Activated CD8-positive, alpha-beta T cell treated with anti-CD3 and anti-CD28 coated beads for 36 hours (primary cell): ENCODE measurements at places on chromosomes 7 and 10. TPM values are rescaled to one million over a fixed set of nuclear protein-coding genes. Genes with fewer than 3 reads are reported as not detected.
A peak's percentile ranks its signal among the peaks of the same experiment; 100 is the strongest.

DNA sequence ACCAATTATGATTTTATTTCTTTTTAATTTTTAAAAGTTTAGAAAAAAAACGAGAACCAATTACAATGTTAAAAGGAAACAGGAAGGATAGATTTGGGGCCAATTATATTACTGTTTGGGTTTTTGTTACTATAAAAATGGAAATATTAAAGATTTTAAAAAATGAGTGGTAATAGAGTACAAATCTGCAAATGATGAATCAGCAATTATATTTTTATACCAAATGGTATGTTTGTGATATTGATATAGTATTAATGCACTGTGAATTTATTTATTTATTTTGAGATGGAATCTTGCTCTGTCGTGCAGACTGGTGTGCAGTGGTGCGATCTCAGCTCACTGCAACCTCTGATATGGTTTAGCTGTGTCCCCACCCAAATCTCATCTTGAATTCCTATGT, 11.5 kb upstream of the GARIN1A start:
- no peaks in the 10 kb centered on the region for H3K4me1 ChIP-seq
- no peak for DNase-seq
- peaks cover 15% of the 10 kb centered on the region for H3K36me3 ChIP-seq

JAKMIP3 gene
- total RNA-seq: 0.31 TPM

DNA sequence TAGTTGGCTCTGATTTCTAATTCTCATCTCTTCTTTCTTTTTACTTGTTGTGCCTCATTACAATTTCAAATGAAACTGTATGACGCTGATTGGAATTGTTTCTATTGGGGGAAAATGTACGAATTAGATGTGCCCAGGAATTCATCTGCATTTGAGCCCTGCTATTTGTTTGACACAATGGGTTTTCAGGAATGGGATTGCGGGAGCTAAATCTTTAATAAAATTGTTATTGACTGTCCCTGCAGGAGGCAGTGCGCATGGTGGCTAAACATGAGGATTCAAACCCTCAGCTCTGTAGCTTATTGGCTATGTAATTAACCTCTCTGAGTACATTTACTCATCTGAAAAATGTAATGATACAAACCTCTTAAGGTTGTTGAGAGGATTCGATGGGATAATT, 181.6 kb downstream of the NXPH1 start:
- H3K27me3 ChIP-seq: no peaks in the 10 kb centered on the region
- no peak overlapping the region for H3K4me3 ChIP-seq
- H3K27ac ChIP-seq: no peak overlapping the region
- no peak for DNase-seq

- no peak overlapping the region for H3K4me3 ChIP-seq
- H3K4me1 ChIP-seq: no peaks in the 10 kb centered on the region
- H3K27ac ChIP-seq: no peak overlapping the region
- DNase-seq: no peak
- H3K36me3 ChIP-seq: no peaks in the 10 kb centered on the region
Measured at GRCh38 chr10:62473241-62473640, 99.1 kb downstream of the ZNF365 start.

NXPH1 gene
- not detected for total RNA-seq

ICA1 gene
- 1.3 TPM for total RNA-seq

ABCB4 gene
- not detected for total RNA-seq

TMEM236 gene
- total RNA-seq: 0.11 TPM

CPVL gene
- not detected for total RNA-seq

- H3K4me1 ChIP-seq: no peaks in the 10 kb centered on the region
- H3K27ac ChIP-seq: no peak overlapping the region
- no peak for DNase-seq
- no peaks in the 10 kb centered on the region for H3K27me3 ChIP-seq
- peaks cover 2% of the 10 kb centered on the region for H3K36me3 ChIP-seq
- no peak overlapping the region for H3K4me3 ChIP-seq
Measured at GRCh38 chr10:99693933-99694583, 34.7 kb downstream of the ENTPD7 start.

GRCh38 chr7:55517191-55517633, 55.1 kb downstream of the VOPP1 start:
- H3K27me3 ChIP-seq: no peaks in the 10 kb centered on the region
- peak; percentile 72 for DNase-seq
- H3K4me1 ChIP-seq: peaks cover 27% of the 10 kb centered on the region
- peaks cover 20% of the 10 kb centered on the region for H3K36me3 ChIP-seq

PURB gene
- total RNA-seq: 21.0 TPM

GRCh38 chr10:104309980-104310978, 28.0 kb downstream of the ITPRIP start:
- H3K36me3 ChIP-seq: peaks cover 37% of the 10 kb centered on the region
- H3K4me1 ChIP-seq: peaks cover 50% of the 10 kb centered on the region
- no peak overlapping the region for H3K27ac ChIP-seq
- no peak for DNase-seq

DNA sequence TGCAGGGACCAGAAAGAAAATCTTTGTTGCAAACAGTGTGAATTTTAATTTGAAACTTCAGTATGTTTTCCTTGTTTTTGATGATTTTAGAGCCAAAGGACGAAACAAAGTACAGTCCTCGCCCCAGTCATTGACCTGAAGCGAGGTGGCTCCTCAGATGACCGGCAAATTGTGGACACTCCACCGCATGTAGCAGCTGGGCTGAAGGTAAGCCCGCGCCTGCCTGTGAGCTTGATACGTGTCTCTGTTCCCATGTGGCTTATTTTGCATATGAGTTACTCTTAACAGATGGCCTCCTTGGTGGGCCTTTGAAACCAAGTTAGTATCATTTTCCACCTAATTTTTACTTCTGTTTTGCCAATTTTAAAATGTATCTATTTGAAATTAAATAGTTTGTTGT, 12.3 kb downstream of the RBM17 start:
- H3K27ac ChIP-seq: no peak overlapping the region
- H3K36me3 ChIP-seq: peaks cover 67% of the 10 kb centered on the region
- no peaks in the 10 kb centered on the region for H3K27me3 ChIP-seq
- no peak for DNase-seq

- DNase-seq: no peak
- H3K4me1 ChIP-seq: peaks cover 4% of the 10 kb centered on the region
- H3K36me3 ChIP-seq: peaks cover 29% of the 10 kb centered on the region
- H3K27me3 ChIP-seq: no peaks in the 10 kb centered on the region
- H3K4me3 ChIP-seq: no peak overlapping the region
- no peak overlapping the region for H3K27ac ChIP-seq
Measured at GRCh38 chr7:133828906-133829305, 298.2 kb upstream of the LRGUK start.

- peaks cover 5% of the 10 kb centered on the region for H3K27me3 ChIP-seq
- DNase-seq: no peak
- no peak overlapping the region for H3K4me3 ChIP-seq
Measured at GRCh38 chr10:523925-524324, 165.5 kb downstream of the DIP2C start.

DNA sequence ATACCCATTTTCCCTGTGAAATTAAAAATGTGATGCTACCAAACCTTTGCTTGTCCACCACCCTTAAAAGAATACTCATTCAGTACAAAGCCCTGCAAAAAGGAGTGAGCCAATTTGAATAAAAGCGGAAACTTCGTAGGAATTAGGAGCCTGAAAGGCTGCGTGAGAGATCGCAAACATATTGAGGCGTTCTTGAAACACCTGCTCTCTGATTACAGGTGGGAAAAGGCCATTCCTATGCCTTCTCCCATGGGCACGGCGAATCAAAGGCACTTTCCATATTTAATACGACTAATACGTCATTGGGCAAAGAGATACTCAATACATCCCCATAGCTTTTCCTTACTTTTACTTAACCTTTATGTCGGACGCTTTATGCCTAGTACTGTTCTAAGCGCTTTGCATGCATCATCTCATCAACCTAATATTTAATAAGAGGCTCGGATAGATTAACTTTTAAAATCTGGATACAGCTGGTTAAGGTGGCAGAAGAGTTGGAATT, 30.9 kb upstream of the KMT2E start:
- DNase-seq: no peak
- no peaks in the 10 kb centered on the region for H3K27me3 ChIP-seq
- peaks cover 15% of the 10 kb centered on the region for H3K36me3 ChIP-seq
- peaks cover 68% of the 10 kb centered on the region for H3K4me1 ChIP-seq

SMO gene
- total RNA-seq: 1.7 TPM

- no peak overlapping the region for H3K4me3 ChIP-seq
- DNase-seq: no peak
- H3K27ac ChIP-seq: no peak overlapping the region
Measured at GRCh38 chr7:74202841-74203556, 6.8 kb upstream of the LAT2 start.

DNA sequence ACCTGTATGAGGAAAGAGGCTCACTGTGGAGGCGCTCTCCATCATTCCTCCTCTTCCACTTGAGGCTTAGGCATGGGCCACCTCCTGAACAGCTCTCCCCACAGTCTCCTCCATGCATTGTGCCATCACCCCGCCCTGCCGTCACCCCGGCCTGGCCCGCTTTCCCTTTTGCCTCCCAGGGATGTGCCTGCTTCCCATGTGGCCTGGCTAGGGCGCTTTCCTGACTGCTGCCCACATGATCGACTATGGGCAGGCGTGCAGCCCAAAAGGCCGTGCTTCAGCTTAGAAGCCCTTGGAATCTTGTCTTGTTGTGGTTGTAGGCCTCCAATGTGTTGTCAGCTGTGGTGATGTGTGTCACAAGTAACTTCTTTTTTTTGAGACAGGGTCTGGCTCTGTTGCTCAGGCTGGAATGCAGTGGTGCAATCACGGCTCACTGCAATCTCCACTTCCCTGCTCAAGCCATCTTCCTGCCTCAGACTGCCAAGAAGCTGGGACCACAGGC, 1.8 kb upstream of the ACTR3C start:
- peak overlapping the region; percentile 95 for H3K4me3 ChIP-seq
- no peak for DNase-seq
- H3K27me3 ChIP-seq: no peaks in the 10 kb centered on the region

DNA sequence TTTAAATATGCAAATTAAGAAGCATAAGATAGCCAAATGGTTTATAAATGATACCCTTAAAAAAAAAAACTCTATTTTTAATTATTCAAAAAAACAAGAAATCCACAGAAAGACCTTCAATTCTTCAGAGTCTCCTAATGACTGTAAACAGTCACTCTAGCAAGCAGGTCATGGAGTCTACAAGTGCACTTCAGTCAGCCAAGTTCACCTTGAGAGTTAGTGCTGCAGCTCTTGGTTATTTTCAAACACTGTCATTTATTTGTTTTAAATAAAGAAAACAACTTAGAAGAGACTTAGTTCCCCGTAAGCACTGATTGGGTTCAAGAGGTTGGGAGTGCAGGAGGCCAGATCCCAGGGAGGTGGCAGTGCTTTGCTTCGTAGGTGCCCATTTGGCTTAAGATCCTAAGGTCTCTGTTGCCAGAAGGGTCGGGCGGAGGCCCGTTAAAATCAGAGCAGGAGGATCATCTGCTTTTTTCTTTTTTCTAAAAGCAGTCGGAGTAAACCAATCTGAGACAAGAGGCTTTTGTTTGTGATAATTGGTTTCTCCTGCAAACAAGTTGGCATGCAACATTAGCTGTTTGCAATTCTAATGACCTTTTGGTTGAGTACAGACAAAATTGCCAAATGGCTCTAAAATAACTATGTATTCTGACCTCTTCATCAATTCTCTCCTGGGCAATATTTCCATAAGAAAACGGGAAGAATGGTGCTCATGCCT, 86.4 kb upstream of the ELMO1 start:
- no peak for DNase-seq
- H3K4me1 ChIP-seq: no peaks in the 10 kb centered on the region
- H3K27me3 ChIP-seq: peaks cover 4% of the 10 kb centered on the region
- H3K36me3 ChIP-seq: no peaks in the 10 kb centered on the region
- no peak overlapping the region for H3K27ac ChIP-seq

DNA sequence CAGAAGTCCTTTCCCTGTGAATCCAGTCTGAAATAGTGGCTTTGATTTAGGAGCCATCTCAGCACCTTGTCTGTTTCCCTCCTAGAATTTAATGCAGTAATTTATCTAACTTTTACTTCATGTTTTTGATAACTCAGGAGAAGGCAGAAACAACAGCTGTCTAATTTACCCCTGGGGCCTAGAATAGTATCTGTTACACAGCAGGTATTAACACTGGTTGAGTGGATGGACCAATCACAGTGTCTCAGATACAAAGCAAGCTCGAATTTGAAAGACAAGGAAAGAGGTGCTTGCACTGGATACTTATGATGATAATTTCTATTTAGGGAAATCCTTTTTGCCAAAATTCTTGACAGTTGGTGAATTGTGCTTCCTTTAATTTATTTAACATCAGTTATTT, 23.4 kb downstream of the CHRM2 start:
- H3K27ac ChIP-seq: no peak overlapping the region
- H3K27me3 ChIP-seq: no peaks in the 10 kb centered on the region

PHF14 gene
- total RNA-seq: 36.7 TPM

GRCh38 chr10:87930934-87931835, 67.8 kb downstream of the PTEN start:
- H3K4me1 ChIP-seq: peaks cover 54% of the 10 kb centered on the region
- H3K36me3 ChIP-seq: peaks cover 35% of the 10 kb centered on the region
- DNase-seq: no peak
- no peaks in the 10 kb centered on the region for H3K27me3 ChIP-seq

MSMB gene
- not detected for total RNA-seq

GRCh38 chr10:95133997-95134396, 60.0 kb upstream of the ACSM6 start:
- no peaks in the 10 kb centered on the region for H3K36me3 ChIP-seq
- no peak for DNase-seq
- H3K4me1 ChIP-seq: no peaks in the 10 kb centered on the region

DNA sequence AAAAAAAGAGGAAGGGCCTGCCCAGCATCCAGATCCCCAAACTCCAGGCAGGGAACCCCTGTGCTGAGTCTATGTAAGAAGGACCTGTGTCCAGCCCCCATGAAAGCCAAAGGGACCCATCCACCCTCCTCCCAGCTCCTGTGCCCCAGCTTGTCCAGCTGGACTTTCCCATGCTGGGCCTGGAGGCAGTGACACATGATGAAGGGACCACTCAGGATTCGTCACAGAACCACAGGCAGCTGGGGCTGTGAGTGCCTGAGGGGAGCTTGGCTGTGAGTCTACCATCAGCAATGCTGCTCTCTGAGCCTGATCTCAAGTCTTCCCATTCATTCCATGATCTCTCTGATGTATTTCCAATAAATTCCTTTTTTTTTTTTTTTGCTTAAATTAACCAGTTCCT, 36.2 kb upstream of the MNX1 start:
- no peak overlapping the region for H3K27ac ChIP-seq
- H3K36me3 ChIP-seq: no peaks in the 10 kb centered on the region
- DNase-seq: no peak
- peaks cover 7% of the 10 kb centered on the region for H3K27me3 ChIP-seq
- no peaks in the 10 kb centered on the region for H3K4me1 ChIP-seq
- no peak overlapping the region for H3K4me3 ChIP-seq

- no peak for DNase-seq
- H3K27ac ChIP-seq: no peak overlapping the region
- H3K4me1 ChIP-seq: peaks cover 16% of the 10 kb centered on the region
- peaks cover 7% of the 10 kb centered on the region for H3K27me3 ChIP-seq
- H3K4me3 ChIP-seq: no peak overlapping the region
- H3K36me3 ChIP-seq: no peaks in the 10 kb centered on the region
Measured at GRCh38 chr7:20241911-20242261, 24.7 kb upstream of the MACC1 start.

TSPAN12 gene
- total RNA-seq: not detected

- no peaks in the 10 kb centered on the region for H3K36me3 ChIP-seq
- no peak overlapping the region for H3K4me3 ChIP-seq
- no peaks in the 10 kb centered on the region for H3K4me1 ChIP-seq
Measured at GRCh38 chr10:124143721-124144120, 50.3 kb upstream of the CHST15 start.

FLNC gene
- total RNA-seq: 0.16 TPM

GRCh38 chr10:30781670-30782121, 152.1 kb upstream of the LYZL2 start:
- no peak overlapping the region for H3K27ac ChIP-seq
- no peaks in the 10 kb centered on the region for H3K27me3 ChIP-seq
- no peaks in the 10 kb centered on the region for H3K36me3 ChIP-seq
- peaks cover 7% of the 10 kb centered on the region for H3K4me1 ChIP-seq

PRR15 gene
- total RNA-seq: not detected

RNF32 gene
- 0.43 TPM for total RNA-seq
